EL (cell line): ENCODE measurements at places on chromosomes 6 and 20.

DNA sequence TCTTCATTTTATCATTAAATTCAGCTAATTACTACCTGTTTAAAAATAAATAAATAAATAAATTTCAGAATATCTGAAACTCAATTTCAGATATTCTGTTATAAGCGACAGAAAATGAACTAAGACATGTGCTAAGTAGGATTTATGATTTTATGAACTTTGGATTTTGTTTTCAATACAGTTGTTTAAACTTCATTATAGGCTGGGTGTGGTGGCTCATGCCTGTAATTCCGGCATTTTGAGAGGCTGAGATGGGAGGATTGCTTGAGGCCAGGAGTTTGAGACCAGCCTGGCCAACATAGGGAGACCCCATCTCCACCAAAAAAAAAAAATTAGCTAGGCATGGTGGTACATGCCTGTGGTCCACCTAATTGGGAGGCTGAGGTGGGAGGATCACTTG, 36.0 kb downstream of the AFG1L start:
- DNase-seq = no peak

DNA sequence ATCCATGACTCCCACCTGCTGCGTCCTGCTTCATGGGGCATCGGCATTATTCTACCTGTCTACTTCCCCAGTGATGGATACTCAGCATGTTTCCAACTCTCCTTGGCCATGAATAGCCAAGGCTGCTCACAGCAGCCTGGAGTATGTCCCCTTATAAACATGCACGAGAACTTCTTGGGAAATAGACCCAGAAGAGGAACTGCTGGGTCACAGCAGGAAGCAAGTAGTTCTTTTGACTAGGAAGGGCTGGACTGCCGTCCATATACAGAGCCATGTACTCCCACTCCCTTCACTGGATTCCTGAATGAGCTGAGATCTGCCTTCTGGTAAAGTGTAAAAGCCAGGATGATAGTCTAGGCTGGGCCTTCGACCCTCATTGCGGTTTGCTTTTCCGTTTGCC, 106.3 kb upstream of the KCNK16 start:
- DNase-seq = no peak

DNA sequence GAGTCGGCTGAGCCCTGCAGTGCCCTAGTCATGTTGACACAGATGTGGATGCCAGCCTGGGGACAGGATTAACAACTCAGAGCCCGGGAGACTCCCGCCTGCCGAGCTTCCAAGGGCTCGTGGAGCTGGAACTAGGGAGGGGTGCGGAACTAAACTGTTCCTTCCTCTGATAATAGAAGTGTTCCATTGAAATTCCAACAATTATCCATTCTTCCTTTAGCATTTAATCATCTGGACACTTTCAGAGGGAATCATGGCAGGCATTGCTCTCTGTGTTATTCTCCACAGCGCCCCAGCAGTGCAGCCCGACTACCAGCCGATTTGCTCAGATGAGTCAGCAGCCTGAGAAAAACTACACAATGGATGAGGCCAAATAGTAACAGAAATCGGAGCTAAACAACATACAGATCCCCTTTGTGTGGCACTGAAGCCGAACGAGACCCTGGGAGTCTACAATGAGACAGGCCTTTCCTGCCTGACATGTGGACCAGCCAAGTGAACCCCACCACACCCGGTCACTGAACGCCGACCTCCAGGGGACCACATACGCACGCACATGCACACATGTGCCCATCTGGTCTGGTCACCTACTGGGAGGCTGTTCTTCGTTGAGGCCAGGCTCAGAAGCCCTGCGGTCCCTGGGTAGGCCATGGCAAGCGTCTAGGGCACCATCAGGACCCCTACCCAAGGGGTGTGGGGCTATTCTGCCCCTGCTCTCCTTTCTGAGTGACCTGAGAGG, 238.4 kb upstream of the AFDN start:
- DNase-seq = no peak

GRCh38 chr20:63241272-63241671, 5.6 kb downstream of the BIRC7 start:
- no peak for DNase-seq

- DNase-seq = no peak
Measured at GRCh38 chr6:145904868-145905267, 59.3 kb downstream of the SHPRH start.

DNA sequence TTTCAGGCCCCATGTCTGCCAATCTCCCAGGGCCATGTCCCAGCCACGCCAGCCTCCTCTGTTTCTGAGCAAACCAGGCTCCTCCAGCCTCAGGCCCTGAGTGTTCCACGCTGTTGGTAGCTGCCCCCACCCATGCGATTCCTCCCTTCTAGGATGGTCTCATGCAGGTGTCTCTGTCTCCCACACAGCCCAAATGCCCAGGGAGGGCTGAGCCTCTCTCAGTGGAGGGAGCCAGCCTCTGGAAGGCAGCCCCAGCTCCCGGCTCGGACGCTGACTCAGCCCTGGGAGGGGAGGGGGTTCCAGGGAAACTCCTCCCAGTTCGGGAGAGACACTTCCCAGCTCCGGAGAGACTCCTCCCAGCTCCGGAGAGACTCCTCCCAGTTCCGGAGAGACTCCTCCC, 122.9 kb upstream of the AFDN start:
- no peak for DNase-seq

DNA sequence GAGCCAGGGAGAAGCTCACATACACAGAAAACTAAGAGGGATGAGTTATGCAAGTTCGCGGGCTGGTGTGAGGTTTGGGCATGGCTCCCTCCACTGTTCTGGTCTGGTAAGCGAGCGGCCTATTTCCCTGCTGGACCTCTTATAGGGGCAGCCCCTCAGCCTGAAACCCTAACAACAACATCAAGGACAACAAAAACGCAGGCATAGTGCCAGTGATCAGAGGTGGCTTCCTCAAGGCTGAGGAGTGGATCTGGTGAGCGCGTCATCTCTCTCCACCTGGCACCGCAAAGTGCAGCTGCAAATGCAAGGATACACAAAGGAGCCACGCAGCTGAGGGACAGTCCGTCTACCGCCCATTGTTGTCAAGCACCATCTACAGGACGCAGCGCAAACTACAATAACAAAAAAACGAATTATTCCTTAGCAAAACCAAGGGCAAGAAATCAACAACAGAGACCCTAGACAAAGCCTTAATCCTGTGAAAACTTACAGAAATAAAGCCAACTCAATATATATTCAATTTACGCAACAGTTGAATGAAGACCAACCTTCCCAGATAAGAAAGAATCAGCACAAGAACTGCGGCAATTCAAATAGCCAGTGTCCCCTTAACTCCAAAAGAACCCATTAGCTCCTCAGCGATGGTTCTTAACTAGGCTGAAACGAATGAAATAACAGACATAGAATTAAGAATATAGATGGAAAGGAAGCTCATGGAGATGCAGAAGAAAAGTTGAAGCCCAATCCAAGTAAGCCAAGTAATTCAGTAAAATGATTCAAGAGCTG, 9.2 kb upstream of the DEFB110 start:
- DNase-seq = peak; percentile 3

DNA sequence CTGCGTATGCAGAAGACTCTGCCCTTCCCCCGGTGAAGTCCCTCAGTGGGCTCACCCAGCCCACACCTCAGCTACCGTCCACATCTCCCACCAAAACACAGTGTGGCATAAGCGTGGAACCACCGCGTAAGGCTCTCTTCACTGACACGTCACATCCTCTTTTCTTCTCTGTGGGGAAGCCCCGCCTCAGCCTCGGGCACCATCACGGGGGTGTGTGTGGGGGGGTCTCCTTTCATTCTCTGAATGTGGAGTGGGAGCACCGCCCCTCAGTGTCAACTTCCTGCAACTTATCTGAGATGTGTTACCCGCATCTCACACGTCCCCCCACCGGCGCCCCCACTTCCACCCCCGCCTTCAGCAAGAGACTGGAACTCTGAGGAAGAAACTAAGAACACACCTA, 388.4 kb upstream of the JARID2 start:
- no peak for DNase-seq

GRCh38 chr6:161395716-161396231, 121.9 kb upstream of the AGPAT4 start:
- DNase-seq = no peak
